ENCODE measurements at places on chromosomes 11 and 22. TPM values are rescaled to one million over a fixed set of nuclear protein-coding genes. Genes with fewer than 3 reads are reported as not detected.

ANO9 gene
- total RNA-seq = 0.70 TPM

RIBC2 gene
- 2.4 TPM for total RNA-seq

CEP126 gene
- 2.1 TPM for total RNA-seq

KLHDC7B gene
- 0.02 TPM for total RNA-seq

LRRC4C gene
- total RNA-seq = not detected

PPP1R14B gene
- total RNA-seq = 208 TPM

ATG13 gene
- total RNA-seq = 62.5 TPM

RGL4 gene
- not detected for total RNA-seq

TUBA8 gene
- total RNA-seq = 0.51 TPM

OR2AG2 gene
- not detected for total RNA-seq

POLDIP3 gene
- 38.6 TPM for total RNA-seq

C22orf31 gene
- not detected for total RNA-seq

CBL gene
- 8.9 TPM for total RNA-seq
